ENCODE measurements at places on chromosomes 12 and 14. TPM values are rescaled to one million over a fixed set of nuclear protein-coding genes. Genes with fewer than 3 reads are reported as not detected.

KLHL33 gene
- total RNA-seq = not detected

CPNE6 gene
- not detected for total RNA-seq

LRP1 gene
- total RNA-seq = 5.8 TPM

PTGDR gene
- not detected for total RNA-seq

VWF gene
- total RNA-seq = 0.23 TPM

INHBC gene
- total RNA-seq = not detected

RIPK3 gene
- not detected for total RNA-seq

NR4A1 gene
- 0.54 TPM for total RNA-seq

KRT81 gene
- 10.8 TPM for total RNA-seq

PSME2 gene
- 346 TPM for total RNA-seq

PIK3C2G gene
- total RNA-seq = not detected

CBLN3 gene
- total RNA-seq = 0.29 TPM

KRT78 gene
- total RNA-seq = not detected

PTPRR gene
- total RNA-seq = 1.3 TPM

CLEC6A gene
- not detected for total RNA-seq

SENP1 gene
- 29.2 TPM for total RNA-seq

CRIP1 gene
- total RNA-seq = not detected

SERPINA9 gene
- total RNA-seq = not detected

Measured in H4 (cell line).